Sciatic nerve (tissue), 2 donors: ENCODE measurements at places on chromosomes 4 and X.

GRCh38 chrX:40496728-40497127, 84.0 kb upstream of the ATP6AP2 start:
- DNase-seq = no peak

DNA sequence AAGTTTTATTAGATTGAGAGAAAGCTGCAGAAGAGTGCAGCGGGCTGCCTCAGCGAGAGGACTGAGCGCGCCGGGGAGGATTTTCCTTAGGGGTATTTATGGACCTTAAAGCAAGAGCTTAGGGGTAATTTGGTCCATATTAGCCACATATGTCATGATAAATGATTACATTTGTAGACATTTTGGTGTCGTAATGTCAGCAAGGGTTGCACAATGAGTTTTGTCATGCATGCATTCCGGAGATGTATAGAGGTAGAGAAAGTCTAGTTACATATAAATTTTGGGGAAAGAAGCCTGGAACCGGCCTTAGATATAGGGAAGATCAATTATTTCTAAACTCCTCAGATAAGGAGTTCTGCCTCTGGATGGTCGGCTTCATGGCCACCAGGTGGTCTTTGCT, 10.0 kb downstream of the MGST2 start:
- no peak for DNase-seq

GRCh38 chr4:158071931-158072330, 100.9 kb downstream of the GASK1B start:
- DNase-seq = no peak

- peak; percentile 78 for DNase-seq
Measured at GRCh38 chr4:5051278-5052203, at the start of gene STK32B. STK32B (plus strand) TSS chr4:5051480.

GRCh38 chrX:120242813-120243212, 7.8 kb upstream of the ZBTB33 start:
- no peak for DNase-seq
